Trophoblast cell (in vitro differentiated cells and primary cell): ENCODE measurements at places on chromosomes 16 and 17.

GRCh38 chr17:74923538-74924249 lies 379 bp upstream of the OTOP2 start:
- H3K36me3 ChIP-seq = no peaks in the 10 kb centered on the region
- H3K27me3 ChIP-seq = peaks cover 34% of the 10 kb centered on the region
- no peak overlapping the region for H3K27ac ChIP-seq
- no peaks in the 10 kb centered on the region for H3K4me1 ChIP-seq

GRCh38 chr16:12097523-12098428 lies 121.2 kb downstream of the SNX29 start:
- no peaks in the 10 kb centered on the region for H3K36me3 ChIP-seq
- no peak overlapping the region for H3K4me3 ChIP-seq
- H3K27me3 ChIP-seq = no peaks in the 10 kb centered on the region
- no peak overlapping the region for H3K27ac ChIP-seq
- peaks cover 6% of the 10 kb centered on the region for H3K4me1 ChIP-seq
- no peak for DNase-seq

GRCh38 chr16:77962689-77963088 lies 59.7 kb upstream of the CLEC3A start:
- H3K27ac ChIP-seq = peak overlapping the region; percentile 76
- no peaks in the 10 kb centered on the region for H3K27me3 ChIP-seq
- H3K4me3 ChIP-seq = no peak overlapping the region
- peaks cover 31% of the 10 kb centered on the region for H3K4me1 ChIP-seq
- H3K36me3 ChIP-seq = no peaks in the 10 kb centered on the region
- no peak for DNase-seq

DNA sequence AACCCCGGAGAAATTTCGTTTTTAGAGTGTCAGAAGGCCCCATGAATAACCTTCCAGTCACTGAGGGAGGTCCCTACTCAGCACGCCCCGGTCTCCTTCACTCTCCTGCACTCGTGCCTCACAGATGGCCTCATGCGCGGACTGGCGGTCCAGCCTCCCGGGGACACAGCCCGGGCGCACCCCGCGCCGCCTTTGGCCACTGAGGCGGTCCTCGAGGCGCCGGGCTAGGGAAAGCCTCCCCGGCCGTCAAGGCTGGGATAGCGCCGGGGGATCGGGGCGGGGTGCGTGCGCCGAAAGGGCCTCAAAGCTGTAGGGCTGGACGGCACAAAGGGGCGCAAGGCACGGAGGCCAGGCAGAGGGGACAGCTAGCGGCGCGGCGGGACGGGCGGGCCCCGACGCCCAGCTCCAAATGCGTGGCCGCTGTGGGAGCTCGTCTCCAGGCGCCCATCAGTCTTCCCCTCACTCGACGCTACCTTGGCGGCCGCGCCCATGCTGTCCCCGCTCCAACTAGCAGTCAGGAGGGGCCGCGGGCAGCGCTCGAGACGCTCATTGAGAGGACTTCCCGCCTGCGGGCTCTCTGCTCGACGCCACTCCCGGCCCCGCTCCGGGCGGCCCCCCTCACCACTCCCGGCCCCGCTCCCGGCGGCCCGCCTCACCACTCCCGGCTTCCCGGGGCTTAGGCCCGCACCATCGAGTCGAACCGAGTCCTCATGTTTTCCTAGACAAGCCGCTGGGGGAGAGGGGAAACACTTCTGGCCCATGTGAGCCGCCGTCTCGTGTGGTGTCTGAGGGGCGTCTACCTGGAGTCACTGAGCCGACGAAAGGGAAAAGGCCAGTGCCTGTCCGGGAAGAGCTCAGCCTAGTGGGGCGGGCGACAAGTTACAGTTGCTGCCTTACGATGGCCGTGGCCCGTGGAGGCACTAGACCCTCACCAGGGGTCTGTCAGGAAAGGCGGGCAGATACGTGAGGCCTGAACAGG lies at the start of gene USP6:
USP6 (plus strand) TSS at position 360 of the 979 bp plus-strand sequence. CDS start 14,336 bp downstream, outside the sequence.
- H3K36me3 ChIP-seq = no peaks in the 10 kb centered on the region
- no peaks in the 10 kb centered on the region for H3K4me1 ChIP-seq
- H3K27ac ChIP-seq = no peak within 1 kb of the TSS
- H3K27me3 ChIP-seq = no peaks in the 10 kb centered on the region
- H3K4me3 ChIP-seq = no peak within 1 kb of the TSS

DNA sequence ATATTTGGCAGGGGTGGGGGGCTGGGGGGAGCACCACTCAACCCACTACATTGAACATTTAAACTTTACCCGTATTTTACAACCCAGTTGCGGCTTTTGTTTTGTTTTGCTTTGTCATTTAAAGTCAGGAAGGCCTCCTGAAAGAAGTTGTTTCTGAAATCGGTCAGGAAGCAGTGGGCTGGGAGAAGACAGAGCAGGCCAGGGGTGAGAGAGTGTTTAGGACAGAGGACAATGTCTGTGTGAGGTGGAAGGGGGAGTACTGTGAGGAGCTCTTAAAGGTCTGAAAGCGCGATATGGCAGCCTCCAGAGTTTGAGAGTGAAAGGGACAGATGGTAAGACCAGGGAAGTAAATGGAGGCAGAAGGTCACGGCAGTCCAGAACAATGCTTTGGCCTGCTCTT lies 6.1 kb upstream of the WFIKKN2 start:
- H3K36me3 ChIP-seq = no peaks in the 10 kb centered on the region
- no peak overlapping the region for H3K4me3 ChIP-seq
- H3K27me3 ChIP-seq = no peaks in the 10 kb centered on the region
- no peak overlapping the region for H3K27ac ChIP-seq

DNA sequence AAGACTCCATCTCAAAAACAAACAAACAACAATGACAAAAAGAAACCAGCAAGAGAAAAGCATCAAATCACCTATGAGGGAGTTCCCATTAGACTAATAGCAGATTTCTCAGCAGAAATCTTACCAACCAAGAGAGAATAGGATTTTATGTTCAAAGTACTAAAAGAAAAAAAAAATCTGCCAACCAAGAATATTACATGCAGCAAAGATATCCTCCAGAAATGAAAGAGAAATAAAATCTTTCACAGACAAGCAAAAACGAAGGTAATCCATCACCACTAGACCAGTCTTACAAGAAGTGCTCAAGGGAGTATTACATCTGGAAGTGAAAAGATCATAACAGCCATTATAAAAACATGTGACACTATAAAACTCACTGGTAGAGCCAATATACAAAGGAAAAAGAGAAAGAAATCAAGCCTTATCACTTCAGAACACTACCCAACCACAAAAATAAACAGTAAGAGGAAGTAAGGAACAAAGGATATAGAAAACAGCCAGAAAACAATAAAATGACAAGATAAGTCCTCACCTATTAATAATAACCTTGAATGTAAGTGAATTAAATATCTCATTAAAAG lies 66.3 kb downstream of the STX8 start:
- H3K27me3 ChIP-seq = no peaks in the 10 kb centered on the region
- no peak overlapping the region for H3K27ac ChIP-seq
- no peak overlapping the region for H3K4me3 ChIP-seq
